ENCODE measurements at places on chromosomes 11 and 22.
A peak's percentile ranks its signal among the peaks of the same experiment; 100 is the strongest.

DNA sequence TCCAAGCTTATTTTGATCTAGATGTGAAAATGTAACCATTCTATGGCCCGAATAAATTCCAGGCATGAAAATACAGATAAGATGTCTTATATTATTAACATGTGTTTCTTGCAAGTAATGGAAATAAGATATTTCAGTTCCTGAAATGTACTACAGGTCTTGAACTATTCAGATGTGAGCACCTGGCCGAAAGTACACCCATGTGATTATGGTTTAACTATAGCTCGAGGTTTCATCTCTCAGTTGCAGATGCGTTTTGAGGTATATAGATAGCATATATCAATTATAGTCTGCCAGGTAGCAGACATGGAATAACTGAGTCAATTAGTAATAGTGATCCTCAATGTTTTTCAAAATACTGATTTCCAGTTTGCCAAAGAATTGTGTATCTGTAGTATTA, 68.3 kb downstream of the DDIAS start:
- DNase-seq: no peak

DNA sequence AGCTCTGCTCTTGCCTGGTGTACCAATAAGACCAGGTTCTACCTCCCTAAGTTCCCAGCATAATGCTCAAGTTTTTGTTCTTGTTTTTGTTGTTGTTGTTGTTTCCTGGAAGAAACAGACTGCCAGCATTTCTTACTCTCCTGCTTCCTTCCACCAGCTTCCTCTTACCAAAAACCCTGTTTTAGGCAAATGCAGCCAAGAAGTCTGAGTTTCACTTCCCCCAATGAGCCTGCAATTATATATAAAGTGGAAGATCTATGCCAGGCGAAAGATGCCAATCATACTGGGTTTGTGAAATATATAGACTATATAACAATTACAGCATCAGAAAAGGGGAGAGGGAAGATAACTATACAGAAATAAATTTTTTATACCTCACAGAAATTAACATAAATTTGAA, 931.5 kb upstream of the FAT3 start:
- DNase-seq: no peak

DNA sequence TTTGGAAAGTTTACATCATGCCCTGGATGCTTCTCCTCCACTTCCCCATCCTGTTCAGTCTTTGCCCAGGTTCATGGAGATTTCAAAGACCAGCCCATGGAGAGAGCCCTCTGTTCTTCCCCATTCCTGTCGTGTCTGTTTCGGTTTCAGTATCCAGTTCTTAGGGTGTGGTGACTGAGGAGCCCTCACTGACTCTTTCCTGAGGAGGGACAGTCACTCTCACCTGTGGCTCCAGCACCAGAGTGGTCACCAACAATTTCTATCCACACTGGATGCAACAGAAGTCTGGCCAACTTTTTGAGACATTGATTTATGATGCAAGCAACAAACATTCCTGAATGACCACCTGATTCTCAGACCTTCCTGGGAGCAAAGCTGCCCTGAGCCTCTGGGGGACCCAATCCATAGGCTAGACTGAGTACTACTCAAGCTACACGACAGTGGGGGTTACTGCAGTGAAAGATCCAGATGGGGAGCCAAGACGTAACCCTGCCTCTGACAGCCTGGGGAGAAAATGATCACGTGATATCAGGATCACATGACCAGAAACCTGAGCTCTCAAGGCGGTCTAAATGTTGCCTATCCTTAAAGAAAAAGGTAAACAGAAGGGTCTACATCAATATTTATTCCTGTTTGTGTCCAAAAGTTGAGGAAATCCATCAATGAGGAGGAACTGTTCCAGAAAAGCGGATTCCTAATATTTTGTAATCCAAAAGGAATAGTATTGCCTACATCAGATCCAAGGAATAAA, 76.2 kb upstream of the VPREB1 start:
- DNase-seq: no peak

DNA sequence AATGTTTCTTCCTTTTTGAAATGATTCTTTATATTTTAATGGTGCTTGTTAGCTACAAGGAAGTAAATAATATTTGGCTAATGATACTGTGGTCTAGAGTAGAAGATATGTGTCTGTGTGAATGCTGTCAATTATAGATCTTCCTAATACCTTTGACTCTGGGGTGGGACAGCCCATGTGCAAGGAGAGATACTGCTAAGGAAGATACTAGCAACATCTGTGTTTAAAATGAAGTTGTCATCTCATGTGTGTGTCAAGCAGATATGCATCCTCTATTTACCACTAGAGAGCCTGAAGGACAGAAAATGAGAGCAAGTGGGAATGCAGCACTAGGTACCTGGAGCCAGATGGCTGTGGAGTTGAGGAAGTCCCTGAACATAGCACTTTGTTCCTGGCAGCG, 34.1 kb downstream of the PPME1 start:
- DNase-seq: no peak

DNA sequence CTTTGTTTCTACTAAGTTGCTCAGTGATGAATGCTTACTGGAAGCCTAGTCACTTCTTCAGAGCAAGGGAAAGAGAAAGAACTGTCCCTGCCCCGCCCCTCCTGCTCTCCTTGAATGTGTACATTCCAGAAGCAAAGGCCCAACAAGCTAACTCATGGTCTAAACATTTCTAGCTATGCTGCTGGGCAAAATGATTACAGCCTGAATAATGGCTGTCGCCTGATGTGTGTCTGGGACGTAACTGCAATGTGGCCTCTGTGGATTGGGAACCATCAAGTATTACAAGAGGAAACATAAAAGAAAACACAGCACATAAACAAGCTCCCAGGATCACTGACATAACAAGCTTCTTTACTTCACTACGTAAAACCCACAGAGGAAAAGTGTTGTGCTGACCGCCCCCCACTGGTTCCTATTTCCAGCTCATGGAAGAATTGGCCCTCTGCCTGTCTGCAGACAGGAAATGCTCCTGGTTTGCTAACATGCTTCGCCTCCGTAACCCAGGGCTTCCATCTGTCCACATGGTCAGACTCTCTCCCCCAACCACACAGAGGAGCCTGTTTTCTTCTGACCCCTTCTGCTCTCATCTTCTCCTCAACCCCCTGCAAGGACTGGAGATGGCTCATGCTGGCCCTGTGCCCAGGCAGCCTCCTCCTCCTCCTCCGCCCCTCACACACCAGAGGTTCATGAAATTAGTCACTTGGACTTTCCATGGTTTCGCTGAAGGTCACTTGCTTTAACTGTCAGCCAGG, 187.2 kb downstream of the MAML2 start:
- peak; percentile 78 for DNase-seq

DNA sequence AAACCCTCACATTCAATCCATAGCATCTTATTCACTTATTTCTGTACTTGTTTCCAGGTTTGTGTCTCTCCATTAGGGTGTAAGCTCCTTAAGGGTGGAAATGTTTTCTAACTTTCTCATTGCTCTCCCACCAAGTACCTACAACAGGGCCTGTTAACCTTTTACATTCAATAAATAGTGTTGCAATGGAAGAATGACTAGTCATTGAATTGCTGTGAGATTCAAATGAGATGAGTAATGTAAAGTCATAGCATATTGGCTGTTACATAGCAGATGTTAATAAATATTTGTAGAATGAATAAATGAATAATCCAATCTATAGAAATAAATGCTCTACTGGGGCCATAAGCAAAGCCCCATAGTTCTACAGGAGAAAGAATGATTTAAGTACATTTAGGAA, 75.4 kb upstream of the DDI1 start:
- DNase-seq: no peak

DNA sequence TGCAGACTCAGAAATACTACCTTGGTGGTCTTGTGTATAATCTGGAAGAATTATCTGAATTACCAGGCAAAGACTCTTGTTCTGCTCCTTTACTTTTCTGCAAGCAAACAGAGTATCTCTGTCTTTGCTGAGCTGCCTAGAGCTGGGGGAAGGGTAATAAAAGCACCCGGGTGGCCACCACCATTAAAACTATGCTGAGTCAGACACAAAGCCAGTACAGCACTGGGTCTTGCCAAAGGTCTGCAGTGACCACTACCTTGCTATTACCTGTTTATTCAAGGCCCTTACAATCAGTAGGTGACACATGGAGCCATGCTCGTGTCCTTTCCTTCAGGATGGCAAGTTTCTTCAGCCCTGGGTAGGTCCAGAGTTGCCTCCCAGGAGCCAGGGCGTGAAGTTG, 420.6 kb upstream of the CNTN5 start:
- no peak for DNase-seq

DNA sequence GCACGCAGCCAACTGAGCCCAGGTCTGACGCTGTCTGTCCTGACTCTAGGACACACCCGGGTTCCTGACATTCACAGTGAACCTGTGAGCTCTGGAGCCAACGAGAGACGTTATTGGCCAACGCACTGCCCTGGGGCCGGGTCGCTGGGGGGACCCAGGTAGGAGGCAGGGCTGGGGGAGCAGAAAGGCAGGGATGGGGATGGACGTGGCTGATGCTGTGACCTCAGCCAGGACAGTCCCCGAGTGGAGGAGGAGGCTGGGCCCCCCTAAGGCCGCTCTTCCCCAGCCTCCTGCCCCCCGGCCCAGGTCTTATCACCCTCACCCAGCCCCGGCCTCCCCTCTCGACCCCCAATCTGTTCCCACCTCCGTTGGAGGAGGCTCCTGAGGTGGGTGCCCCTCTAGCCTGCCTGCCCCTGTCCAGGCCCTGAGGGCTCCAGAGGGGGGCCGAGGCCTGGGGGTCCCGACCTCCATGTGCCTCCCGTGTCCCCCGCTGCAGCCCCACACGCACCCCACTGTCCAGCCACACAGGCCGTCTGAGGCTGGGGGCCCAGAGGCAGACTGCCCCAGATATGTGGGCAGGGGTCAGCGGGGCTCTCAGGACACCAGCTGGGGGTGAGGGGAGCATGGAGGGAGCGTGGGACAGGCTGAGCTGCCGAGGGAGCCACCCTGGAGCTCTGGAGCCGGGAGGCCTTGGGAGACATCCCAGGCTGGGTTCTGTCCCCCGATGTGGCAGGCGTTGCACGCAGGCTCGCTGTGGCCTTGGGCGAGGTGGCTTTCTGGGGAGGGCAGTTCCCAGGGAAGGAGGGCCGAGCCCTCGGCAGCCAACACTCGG, 29.2 kb upstream of the MUC5AC start:
- no peak for DNase-seq

DNA sequence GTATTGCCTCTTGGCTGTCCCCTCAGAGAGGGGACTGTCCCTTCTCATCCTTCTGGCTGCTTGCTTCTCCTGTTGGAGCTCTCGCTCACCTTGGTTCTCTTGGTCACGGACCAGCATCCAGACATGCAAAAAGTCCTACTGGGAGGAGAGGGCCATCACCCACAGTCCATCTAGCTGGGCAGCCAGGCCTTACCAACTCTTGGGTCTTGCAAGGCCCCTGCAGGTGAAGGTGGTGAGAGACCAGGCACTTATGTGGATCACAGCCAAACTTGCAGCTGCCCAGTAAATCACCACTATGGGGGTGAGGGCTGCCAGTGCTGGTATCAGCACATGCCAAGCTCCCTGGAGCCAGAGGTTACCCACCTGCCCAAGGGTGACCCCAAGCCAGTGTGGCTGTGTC, 36.3 kb downstream of the KCNQ1OT1 start:
- no peak for DNase-seq

DNA sequence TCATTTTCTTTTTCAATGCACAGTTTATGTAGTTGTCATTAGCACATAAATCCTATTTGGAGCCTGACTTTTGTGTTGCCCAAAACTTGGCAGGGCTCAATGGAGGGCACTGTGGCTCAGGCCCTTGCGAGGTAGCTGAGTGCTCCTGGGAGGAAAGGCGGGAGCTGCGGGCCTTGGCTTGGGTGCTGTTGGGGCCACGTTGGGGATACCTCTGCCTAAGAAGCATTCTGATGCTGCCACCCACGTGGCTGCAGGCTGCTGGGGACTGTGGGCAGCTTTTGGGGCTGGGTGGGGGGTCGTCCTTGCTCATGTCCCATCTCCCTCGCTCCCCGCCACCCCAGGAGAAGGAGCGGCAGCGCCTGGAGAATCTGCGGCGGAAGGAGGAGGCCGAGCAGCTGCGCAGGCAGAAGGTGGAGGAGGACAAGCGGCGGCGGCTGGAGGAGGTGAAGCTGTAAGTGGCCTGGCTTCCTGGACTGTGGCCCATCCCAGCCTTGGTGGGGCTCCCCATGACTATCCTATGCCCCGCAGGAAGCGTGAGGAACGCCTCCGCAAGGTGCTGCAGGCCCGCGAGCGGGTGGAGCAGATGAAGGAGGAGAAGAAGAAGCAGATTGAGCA, 20.9 kb downstream of the INCENP start:
- no peak for DNase-seq

GRCh38 chr11:121578251-121578976, 125.6 kb upstream of the SORL1-AS1 start:
- no peak for DNase-seq

DNA sequence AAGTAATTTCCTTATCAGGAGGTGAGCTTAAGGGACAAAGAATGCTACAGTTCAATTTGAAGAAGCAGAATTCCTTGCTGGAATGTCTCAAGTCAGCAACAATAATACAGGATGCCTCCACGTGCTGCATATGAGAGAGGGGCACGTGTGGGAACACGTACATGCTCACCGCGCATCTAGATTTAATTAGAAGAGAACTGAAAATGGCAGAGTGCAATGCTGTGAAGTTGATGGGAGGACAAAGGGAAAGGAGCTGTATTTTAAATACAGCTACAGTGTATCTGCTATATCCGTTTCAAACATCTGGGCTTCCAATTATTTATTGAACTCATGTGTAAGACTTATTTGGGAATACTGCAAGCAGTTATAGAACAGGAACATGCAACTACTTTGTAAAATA, 328.7 kb downstream of the SOX6 start:
- no peak for DNase-seq

GRCh38 chr11:100205926-100206325, 481.2 kb upstream of the ARHGAP42 start:
- DNase-seq: no peak

DNA sequence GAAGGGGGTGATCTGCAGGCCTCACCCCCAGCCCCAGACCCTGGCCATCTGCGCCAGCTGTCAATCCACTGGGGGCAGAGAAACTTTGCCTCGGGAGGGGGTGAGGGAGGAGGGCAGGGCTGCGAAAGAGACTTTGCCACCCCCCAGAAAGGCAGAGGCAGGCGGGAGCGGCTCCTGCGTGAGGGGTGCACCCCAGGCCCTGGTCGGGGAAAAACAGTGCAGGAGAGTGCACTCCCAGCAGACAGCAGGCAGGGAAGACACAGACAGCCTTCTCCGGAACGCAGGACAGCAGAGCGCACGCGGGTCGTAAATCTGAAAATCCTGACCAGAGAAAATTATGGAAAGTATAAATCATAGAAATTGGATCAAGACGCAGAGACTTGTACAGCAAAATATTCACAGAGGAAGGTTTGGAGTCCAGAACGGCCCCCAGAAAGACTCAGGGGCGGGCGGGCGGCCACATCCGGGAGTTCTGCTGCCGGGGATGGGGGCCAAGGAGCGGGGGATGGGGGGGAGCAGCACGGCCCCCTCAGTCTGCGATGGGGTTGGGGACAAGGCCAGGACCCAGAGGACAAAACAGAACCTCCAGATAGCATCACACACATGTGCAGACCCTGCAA, 8.0 kb upstream of the MRPL23 start:
- no peak for DNase-seq
